Chondrocyte (in vitro differentiated cells): ENCODE measurements at places on chromosomes 16 and 17. TPM values are rescaled to one million over a fixed set of nuclear protein-coding genes. Genes with fewer than 3 reads are reported as not detected.

DNA sequence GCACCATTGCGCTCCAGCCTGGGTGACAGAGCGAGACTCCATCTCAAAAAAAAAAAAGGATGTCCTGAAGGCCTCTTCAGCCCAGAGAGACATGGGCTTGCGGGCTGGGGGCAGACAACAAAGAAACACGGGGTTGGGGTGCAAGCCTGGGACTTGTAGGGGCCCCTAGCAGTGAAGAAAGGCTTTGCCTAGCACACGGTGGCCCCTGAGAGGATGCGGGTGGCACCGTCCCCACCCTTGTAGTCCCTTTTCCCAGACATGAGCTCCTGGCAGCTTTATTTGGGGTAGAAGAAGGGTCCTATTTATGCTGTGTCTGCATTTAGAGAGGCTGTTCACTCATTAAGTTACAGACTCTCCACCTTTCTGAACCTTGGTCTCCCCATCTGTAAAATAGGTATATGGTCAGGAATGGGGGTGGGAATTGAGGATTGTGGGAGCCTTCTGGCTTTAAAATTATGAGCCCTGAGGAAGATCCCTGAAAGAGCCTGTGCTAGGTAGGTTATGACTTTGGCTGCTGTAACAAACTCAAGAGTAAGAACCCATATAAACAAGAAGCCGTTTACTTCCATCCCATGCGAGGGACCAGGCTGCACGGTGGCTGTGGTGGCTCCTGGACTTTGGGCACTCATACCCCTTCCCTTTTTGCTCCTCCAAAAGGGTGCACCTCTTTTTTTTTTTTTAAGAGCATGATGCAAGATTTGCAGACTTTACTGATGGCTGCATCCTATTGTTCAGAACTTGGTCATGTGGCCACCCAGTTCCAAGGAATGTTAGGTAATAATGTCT, 20.6 kb upstream of the ADGRG1 start:
- no peak overlapping the region for H3K27ac ChIP-seq
- H3K27me3 ChIP-seq: no peaks in the 10 kb centered on the region
- peak; percentile 42 for DNase-seq

DNA sequence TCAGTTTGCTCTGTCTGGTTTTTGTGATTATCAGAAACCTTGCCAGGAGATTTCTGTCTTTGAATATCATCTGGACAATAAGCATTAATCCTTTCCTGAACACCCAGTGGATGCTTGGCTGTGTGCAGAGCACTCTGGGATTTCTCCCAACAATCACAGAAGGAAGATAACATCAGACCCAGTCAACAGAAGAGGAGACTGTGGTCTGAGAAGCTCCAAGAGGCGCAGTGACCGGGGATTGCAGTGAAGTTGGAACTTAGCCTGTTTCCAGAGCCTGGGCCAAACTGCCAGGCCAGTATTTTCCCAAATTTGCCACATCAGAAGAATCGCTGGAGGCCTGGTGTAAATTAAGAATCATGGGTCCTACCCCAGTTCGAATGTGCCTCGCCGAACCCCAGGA, 264.7 kb downstream of the C16orf95 start:
- no peak for DNase-seq
- peaks cover 2% of the 10 kb centered on the region for H3K27me3 ChIP-seq
- H3K4me3 ChIP-seq: no peak overlapping the region

DNA sequence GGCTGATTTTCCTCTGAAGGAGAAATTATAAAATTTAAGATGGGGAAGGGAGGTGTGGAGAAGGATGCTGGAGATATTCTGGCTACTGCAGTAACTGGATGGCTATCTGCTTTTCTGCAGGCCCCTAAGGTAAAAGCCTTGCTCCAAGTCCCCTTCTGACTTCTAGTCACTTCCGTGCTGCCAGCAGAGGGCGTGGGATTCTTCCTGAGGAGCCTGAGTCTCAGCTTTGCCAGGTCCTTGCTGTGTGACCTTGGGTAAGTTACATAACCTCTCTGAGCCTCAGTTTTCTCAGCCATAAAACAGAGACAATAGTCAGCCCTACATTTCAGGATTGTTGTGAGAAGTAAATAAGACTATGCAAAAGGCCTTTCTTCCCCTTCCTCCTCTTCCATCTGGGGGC, 24.3 kb upstream of the TMEM220 start:
- H3K36me3 ChIP-seq: no peaks in the 10 kb centered on the region
- H3K27me3 ChIP-seq: peaks cover 16% of the 10 kb centered on the region
- H3K4me3 ChIP-seq: no peak overlapping the region

DNA sequence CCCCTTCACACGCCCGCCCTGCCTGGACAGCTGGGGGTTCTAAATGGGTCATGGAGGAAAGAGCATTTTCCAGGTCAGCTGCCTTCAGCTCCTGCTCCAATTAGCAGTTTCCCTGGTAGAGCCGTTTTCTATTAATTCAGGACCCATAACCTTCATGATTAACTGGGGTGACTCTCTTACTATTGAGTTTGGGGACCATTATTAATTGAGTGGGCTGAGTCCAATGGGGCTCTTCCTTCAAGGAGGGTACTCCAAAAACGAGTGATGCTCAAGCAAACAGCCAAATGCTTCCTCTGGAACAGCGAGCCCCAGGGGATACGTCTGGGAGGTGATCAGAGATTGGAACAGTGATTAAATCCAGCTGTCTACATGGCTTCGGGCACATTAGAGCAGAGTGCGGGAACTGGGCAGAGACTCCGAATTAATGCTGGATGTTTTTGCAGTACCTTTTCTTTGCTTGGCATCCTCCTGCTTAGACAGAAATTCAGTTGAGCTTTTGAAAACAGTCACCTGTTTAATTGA, 68.1 kb upstream of the CACNG3 start:
- H3K27ac ChIP-seq: no peak overlapping the region
- H3K36me3 ChIP-seq: no peaks in the 10 kb centered on the region
- no peaks in the 10 kb centered on the region for H3K27me3 ChIP-seq
- DNase-seq: no peak
- H3K4me1 ChIP-seq: no peaks in the 10 kb centered on the region

GRCh38 chr16:12906271-12906670, 4.9 kb downstream of the SHISA9 start:
- H3K27ac ChIP-seq: no peak overlapping the region
- peaks cover 60% of the 10 kb centered on the region for H3K27me3 ChIP-seq
- DNase-seq: no peak
- H3K4me1 ChIP-seq: peaks cover 6% of the 10 kb centered on the region
- no peak overlapping the region for H3K4me3 ChIP-seq

DNA sequence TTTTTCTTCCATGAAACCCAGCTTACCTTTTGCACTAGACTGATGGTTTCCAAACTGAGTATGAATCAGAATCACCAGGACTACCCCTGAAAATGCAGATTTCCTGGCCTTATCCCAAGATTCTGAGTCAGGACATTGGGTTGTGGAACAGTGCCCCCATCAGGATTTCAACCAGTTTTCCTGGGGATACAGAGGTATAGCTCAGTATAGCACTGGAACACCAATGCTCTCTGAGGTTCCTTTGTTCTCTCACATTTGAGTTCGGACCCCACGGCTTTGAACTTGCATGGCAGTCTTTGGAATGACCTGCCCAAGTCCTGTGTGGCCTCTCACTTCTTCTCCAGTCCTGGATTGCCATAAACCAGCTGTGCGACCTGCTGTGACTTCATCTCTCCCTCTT, 12.8 kb upstream of the CCL8 start:
- DNase-seq: no peak
- H3K36me3 ChIP-seq: no peaks in the 10 kb centered on the region
- peaks cover 14% of the 10 kb centered on the region for H3K4me1 ChIP-seq
- no peak overlapping the region for H3K4me3 ChIP-seq
- H3K27ac ChIP-seq: no peak overlapping the region

DNA sequence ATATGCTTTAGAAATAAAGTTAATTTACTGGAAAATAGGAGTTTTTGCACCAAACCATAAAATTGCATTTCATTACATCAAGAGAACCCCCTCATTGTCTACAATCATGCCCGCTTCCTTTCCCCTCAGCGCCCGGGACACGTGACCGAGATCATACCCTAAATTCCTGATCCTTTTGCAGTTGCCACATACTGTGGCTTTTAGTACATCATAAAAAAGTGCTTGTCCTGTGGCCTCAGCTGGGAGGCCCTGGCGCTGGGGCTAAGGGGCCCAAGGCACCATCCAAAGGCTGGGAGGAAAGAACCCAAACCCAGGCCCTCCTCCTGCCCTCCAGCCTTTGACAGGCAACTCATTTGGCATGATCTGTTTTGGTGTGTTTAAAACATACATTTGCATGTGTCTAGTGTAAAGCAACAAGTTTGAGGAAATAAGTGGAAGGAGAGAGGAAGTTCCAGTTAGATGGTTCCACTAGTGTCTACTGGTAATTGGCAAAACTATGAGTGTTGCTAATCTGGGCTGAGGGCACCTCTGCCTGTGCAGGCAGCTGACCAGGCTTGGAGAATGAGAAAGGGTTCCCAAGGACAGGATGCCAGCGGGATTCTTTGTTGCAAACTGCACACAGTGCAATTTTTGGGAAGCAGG, 6.0 kb downstream of the CDK5R1 start:
- peak; percentile 35 for DNase-seq
- no peaks in the 10 kb centered on the region for H3K27me3 ChIP-seq
- no peak overlapping the region for H3K4me3 ChIP-seq

- H3K36me3 ChIP-seq: no peaks in the 10 kb centered on the region
- no peaks in the 10 kb centered on the region for H3K27me3 ChIP-seq
- H3K4me1 ChIP-seq: peaks cover 27% of the 10 kb centered on the region
Measured at GRCh38 chr17:61209525-61209924, 190.1 kb upstream of the TBX2 start.

GRCh38 chr17:78954684-78955083, 25.0 kb downstream of the LGALS3BP start:
- no peak overlapping the region for H3K4me3 ChIP-seq
- peaks cover 1% of the 10 kb centered on the region for H3K36me3 ChIP-seq
- peaks cover 23% of the 10 kb centered on the region for H3K4me1 ChIP-seq
- H3K27me3 ChIP-seq: no peaks in the 10 kb centered on the region
- no peak overlapping the region for H3K27ac ChIP-seq

DNA sequence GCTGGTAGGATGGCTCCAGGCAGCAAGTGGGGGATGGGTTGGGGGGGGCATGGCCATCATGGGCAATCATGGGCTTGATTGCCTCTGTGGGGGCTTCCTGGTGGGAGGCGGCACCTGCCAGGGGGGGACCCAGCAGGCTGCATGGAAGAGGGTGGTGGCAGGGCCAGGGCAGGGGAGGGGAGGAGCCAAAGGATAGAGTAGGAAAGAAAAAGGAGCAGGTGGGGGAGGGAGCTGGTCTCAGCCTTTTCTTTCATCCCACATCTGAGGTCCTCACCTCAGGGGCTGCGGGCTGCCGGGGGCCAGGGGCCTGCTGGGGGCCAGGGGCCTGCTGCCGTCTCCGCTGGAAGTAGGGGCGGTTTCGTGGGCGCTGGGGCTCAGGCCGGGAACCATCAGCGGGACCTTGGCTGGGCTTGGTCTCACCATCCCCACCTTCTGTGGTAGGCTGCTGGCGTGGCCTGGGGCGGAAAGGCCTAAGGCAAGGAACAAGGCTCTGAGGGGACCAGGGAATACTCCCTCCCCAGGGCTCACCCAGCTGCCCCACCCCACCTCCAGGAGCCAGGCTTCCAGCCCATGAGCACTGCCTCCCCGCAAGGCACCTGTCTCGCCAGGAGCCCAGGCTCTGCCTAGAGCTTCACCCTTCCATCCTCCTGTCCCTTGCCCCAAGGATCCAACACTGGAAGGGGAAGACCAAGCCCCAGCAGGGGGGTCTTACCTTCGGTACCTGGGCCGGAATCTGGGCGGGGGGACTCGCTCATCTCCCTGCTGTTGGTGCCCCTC, 5.0 kb downstream of the YBX2 start:
- no peak overlapping the region for H3K4me3 ChIP-seq
- no peak for DNase-seq
- no peaks in the 10 kb centered on the region for H3K36me3 ChIP-seq
- peaks cover 5% of the 10 kb centered on the region for H3K4me1 ChIP-seq

GRCh38 chr16:84552135-84552534, 47.7 kb upstream of the MEAK7 start:
- H3K4me3 ChIP-seq: no peak overlapping the region
- peaks cover 3% of the 10 kb centered on the region for H3K27me3 ChIP-seq
- DNase-seq: no peak

DNA sequence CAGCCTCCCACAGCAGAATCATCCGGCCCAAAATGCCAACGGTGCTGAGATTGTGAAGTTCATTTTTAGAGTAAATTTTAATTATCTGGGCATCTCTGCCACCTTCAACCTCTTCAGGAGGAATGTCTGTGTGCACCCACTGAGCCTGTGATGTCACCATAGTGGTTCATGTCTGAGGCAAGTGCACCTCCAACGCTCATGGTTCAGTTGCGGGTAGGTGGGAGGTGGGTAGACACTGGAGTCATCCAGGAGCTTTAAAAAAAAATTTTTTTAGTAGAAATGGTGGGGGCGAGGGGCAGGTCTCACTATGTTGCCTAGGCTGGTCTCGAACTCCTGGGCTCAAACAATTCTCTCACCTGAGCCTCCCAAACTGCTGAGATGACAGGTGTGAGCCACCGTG, 1.9 kb downstream of the FLYWCH1 start:
- no peak for DNase-seq
- no peaks in the 10 kb centered on the region for H3K27me3 ChIP-seq
- peak overlapping the region; percentile 87 for H3K4me3 ChIP-seq
- H3K4me1 ChIP-seq: peaks cover 39% of the 10 kb centered on the region

GRCh38 chr16:85903559-85903958, 4.6 kb downstream of the IRF8 start:
- no peak overlapping the region for H3K27ac ChIP-seq
- DNase-seq: no peak
- no peaks in the 10 kb centered on the region for H3K4me1 ChIP-seq
- H3K27me3 ChIP-seq: peaks cover 52% of the 10 kb centered on the region
- no peak overlapping the region for H3K4me3 ChIP-seq

DNA sequence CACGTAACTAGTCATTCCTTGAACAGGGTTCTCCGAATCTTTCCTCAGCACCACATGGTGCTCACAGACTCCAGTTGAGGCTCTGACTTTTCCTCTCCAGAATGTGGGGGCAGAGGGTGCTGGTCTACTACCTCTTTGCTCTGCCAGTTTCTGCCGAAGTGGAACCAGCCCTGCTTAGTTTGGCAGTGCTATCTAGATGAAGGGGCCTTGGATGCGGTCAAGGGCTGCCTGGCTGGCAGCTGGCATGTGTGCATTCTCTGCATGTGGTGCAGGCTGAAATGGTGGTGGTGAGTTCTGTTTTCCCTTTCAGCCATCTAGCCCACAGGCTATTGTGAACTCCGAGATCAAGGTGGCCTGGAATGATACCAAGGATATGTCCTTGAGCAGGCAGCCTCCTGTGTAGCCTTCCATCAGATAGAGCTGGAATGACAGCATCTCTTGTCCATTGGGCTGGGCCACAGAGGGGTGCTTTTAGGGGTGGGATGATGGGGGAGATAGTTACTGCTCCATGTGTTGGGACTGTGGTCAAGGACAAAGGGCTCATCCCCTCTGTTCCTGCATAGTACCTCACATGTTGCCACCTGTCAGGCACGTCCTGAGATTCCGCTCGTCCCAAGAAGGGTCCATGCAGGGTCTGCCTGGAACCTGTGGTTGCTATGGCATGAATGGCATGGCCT, 2.0 kb downstream of the DYNLL2 start:
- H3K27ac ChIP-seq: no peak overlapping the region
- H3K27me3 ChIP-seq: no peaks in the 10 kb centered on the region
- peak overlapping the region; percentile 80 for H3K4me3 ChIP-seq
- no peak for DNase-seq

KRT33A gene
- total RNA-seq: not detected in 3 replicates

PRSS33 gene
- total RNA-seq: not detected in 3 replicates

KRT24 gene
- total RNA-seq: not detected in 3 replicates

TBX2 gene
- 2.0 to 8.6 TPM (median 8.4 TPM) in 3 replicates for total RNA-seq

PHKB gene
- 55.6 to 70.7 TPM (median 57.7 TPM) in 3 replicates for total RNA-seq

USP32 gene
- total RNA-seq: 35.2 to 42.2 TPM (median 41.1 TPM) in 3 replicates

ZFPM1 gene
- total RNA-seq: 4.4 to 7.6 TPM (median 7.0 TPM) in 3 replicates
